ENCODE measurements at places on chromosomes 13 and 19. TPM values are rescaled to one million over a fixed set of nuclear protein-coding genes. Genes with fewer than 3 reads are reported as not detected.

- no peaks in the 10 kb centered on the region for H3K36me3 ChIP-seq
- DNase-seq = no peak
- no peak overlapping the region for H3K4me3 ChIP-seq
- peak overlapping the region; percentile 84 for H3K27ac ChIP-seq
- H3K4me1 ChIP-seq = peaks cover 63% of the 10 kb centered on the region
Measured at GRCh38 chr13:50586414-50587083, 256.9 kb downstream of the DLEU7 start.

Gene ZNF575
- total RNA-seq = 1.9 TPM

- H3K36me3 ChIP-seq = no peaks in the 10 kb centered on the region
- H3K27me3 ChIP-seq = peaks cover 12% of the 10 kb centered on the region
- H3K4me1 ChIP-seq = no peaks in the 10 kb centered on the region
- H3K4me3 ChIP-seq = no peak overlapping the region
- H3K27ac ChIP-seq = no peak overlapping the region
Measured at GRCh38 chr13:21639561-21639960, 31.3 kb upstream of the FGF9 start.

- H3K27me3 ChIP-seq = no peaks in the 10 kb centered on the region
- H3K4me1 ChIP-seq = no peaks in the 10 kb centered on the region
- no peak overlapping the region for H3K27ac ChIP-seq
- no peak for DNase-seq
- H3K36me3 ChIP-seq = no peaks in the 10 kb centered on the region
Measured at GRCh38 chr13:101755228-101755887, 302.9 kb downstream of the ITGBL1 start.

Gene FFAR1
- total RNA-seq = 5.1 TPM

Gene DMKN
- 1.5 TPM for total RNA-seq

GRCh38 chr19:31128291-31128690, 220.9 kb downstream of the TSHZ3 start:
- no peak overlapping the region for H3K27ac ChIP-seq
- H3K27me3 ChIP-seq = no peaks in the 10 kb centered on the region

Measured in activated B cell treated with CpG ODN at 0.5 μM for 24 hours (primary cell).